IMR-90 (cell line): ENCODE measurements at places on chromosomes 1 and 21.

- DNase-seq, result no peak
These were observed at the start of gene CORT for GRCh38 chr1:10449751-10450150. CORT (plus strand) TSS chr1:10450031; CDS start chr1:10450224, 193 bp downstream.

- DNase-seq, result no peak
These were observed 363.6 kb upstream of the CAMK1G start for GRCh38 chr1:209219791-209220524.

DNA sequence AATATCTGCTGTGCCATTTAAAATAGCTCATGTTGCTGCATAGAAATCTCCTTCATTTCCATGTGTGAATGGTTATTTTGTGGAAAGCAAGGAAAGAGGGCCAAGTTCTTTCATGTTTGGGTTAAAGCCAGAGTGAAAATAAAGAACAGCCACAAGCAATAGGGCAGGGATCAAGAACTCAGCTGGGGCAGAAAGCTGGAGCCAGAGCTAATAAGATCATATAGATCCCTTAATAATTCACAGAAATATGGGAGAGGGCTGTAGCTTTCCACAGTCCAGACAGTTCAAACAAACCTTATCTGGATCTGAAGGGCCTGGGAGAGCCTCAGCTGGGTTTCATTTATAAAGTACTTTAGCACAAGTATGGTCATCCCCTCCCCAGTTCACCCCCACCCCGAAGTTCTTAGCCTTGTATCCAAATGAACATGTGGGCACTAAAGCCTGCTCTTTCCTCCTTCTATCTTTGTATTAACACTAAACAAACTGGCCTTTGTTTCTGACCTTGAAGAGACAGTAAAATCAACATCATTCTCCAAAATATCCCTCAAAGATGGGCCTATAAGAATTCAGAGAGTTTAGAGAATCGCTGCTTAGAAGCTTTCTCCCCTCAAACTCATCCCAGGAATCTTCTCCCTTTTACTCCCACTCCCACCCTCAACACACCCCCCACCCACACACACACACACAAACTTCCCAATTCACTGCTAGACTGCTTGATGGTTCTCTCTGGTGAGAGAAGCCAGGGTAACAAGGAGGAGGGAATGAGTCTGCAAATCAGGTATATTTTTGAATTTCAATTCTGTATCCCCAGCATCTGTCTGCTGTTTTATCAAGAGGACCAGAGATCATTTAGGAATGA lies 41.7 kb downstream of the UTP25 start:
- no peak for DNase-seq

DNA sequence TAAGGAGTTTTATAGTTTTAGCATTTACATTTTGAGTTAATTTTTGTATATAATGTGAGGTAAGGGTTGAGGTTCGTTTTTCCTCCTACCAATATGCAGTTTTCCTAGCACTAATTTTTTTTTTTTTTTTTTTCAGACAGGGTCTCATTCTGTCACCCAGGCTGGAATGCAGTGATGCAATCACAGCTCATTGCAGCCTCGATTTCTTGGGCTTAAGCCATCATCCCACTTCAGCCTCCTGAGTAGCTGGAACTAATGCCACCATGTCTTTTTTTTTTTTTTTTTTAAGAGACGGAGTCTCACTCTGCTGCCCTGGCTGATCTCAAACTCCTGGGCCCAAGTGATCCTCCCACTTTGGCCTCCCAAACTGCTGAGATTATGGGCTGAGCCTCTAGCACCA lies 2.5 kb upstream of the UBASH3A start:
- DNase-seq, result no peak

GRCh38 chr1:156709757-156710489 lies 4.5 kb upstream of the CRABP2 start:
- DNase-seq, result peak; percentile 62

DNA sequence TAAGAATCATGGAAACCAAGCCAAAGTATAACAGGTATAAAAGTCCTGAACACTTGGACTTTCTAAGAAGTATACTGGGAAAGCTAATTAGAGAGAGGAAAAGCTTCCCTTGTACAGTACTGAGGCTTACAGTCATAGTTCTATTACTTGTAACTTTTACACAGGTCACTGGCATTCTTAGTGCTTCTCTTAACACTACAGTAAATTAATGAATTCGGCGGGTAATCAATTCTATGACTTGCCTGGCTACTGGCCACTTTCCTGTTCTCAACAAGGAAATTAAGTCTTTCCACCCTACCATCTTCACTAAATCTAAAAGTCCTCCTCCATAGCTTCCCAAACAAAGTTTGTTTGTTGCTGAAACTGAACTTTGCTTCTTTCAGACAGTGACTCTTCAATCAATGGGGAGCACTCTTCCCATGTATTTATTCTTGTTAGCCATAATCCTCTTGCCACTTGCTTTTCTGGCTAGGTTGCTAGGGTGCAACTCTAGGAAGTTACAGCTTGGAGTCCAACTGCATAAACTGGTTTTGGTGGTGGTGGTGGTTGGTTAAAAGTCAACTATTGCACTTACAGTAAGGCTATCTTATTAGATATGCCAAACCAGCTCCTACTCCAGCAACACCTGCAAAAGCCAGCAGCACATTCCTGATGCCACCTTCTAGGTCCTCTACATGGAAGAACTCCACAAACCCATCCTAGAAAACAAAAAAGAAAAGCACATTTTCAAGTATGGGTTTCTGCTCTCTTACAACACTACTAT lies 2.4 kb downstream of the MCL1 start:
- DNase-seq, result peak; percentile 39

- DNase-seq, result no peak
These were observed 52.8 kb downstream of the PTGER3 start for GRCh38 chr1:70994753-70995268.

DNA sequence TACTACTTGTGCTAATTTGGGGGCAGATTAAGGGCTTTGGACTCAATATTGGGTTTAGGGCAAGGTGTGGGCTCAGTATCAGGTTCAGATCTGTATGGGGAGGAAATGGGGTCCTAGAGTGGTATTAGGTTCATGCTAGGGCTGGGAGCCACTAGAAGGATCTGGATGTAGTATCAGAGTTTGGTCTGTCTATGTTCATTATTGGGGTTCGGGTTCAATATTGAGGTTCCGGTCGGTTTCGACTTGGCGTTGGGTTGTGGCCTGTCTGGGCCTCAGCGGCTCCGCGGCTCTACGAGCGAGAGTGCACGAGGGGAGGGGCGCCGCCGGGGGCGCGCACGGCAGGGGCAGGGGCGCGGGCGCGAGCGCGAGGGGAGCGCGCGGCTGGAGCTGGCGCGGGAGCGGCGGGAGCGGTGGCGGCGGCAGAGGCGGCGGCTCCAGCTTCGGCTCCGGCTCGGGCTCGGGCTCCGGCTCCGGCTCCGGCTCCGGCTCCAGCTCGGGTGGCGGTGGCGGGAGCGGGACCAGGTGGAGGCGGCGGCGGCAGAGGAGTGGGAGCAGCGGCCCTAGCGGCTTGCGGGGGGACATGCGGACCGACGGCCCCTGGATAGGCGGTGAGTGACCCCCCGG lies at the start of gene PTPRF:
PTPRF (plus strand) TSS at position 401 of the 624 bp plus-strand sequence. CDS start 14,193 bp downstream, outside the sequence.
- peak; percentile 48 for DNase-seq

- no peak for DNase-seq
These were observed 2.1 kb downstream of the MYOM3 start for GRCh38 chr1:24109686-24110475.

DNA sequence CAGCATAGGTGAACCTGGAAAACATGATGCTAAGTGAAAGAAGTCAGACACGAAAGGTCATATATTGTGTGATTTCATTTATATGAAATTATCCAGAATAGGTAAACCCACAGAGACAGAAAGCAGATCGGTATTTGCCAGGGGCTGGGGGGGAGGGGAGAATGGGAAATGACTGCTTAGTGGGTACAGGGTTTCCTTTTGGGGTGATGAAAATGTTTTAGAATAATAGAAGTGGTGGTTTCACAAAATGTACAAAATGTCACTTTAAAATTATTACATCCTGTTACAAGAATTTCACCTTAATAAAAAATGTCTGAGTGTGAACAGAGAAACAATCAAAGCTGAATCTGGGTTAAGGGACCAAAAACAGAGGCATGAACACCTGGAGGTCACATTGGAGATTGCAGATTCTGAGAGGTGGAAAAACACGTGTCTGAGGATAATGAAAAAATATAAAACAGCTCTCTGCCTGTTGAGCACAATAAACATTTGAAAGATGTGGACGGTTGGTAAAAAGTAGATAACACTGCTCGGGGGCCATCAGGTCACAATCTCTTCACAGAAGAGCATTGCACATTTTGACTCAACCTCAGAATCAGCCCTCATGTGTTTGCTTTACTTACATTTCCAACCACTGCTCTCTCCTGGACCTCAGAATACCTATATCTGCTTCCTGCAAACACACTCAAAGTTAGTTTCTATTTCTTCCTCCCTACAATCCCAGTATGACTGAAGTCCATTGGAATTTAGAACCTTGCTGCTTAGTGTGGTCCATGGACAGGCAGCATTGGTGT lies 3.2 kb downstream of the SLAMF6 start:
- no peak for DNase-seq

- peak; percentile 69 for DNase-seq
These were observed 195.2 kb downstream of the TOMM20 start for GRCh38 chr1:234933475-234933874.

GRCh38 chr1:12081648-12082396 lies 18.7 kb downstream of the TNFRSF8 start:
- DNase-seq, result no peak

DNA sequence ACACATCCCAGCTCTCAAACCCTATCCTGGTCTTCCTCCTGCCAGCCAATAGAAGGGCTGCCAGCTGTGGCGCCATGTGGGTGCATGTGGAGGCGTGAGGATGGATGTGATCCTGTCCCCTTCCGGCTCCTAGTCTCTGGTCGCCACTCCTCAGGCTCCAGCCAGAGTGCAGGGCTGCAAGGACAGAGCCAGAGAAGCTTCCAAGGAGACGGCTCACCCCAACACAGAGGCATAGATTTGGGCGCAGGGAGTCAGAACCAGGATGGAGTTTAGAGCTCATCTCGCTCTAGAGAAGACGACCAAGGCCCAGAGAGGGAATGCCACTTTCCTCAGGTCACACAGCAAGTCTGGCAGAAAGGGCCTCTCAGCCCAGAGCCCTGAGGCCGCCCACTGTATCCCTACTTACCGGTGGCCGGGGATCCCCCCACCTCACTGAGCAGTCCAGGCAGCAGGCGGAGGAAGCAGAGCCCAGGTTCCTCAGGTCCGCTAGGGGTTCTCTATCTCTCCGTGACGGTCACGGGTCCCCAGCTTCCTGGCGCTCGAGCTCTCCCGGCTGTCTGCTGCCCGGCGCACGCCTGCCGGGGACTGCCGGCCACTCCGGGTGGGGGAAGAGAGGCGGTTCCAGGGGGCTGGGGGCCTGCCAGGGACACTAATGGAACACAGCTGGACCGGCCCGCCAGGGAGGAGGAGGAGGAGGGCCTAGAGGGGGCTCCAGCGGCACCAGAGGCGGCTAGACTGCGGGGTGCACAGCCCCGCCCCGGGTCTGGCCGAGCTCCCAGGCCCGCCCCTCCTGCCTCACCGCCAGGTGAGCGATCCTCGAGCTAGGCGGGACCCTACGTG lies at the start of gene COL16A1:
COL16A1 (minus strand) TSS at position 587 of the 840 bp plus-strand sequence. CDS start 1,824 bp downstream, outside the sequence.
- peak; percentile 52 for DNase-seq

GRCh38 chr1:200154069-200154767 lies 126.7 kb downstream of the NR5A2 start:
- peak; percentile 16 for DNase-seq

GRCh38 chr1:13725714-13726175 lies 25.8 kb downstream of the PRDM2 start:
- DNase-seq, result peak; percentile 25

DNA sequence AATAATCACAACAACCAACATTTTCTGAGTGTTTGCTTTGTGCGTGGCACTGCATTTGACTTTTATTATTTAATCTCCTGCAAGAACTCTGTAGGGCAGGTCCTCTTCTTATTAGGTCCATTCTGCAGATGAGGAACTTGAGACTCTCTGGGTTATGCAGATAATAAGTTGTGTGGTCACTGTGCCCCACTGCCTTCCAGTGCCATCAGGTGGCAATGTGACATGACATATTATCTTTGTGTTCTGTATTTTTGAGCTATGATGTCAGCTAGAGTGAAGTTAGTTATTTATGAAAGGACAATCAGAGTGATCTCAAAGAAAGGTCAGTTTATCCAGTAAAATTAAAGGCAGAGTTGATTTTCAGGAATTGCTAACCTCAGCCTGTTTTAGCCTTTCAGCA lies 196.0 kb downstream of the FMN2 start:
- DNase-seq, result no peak

GRCh38 chr1:116375887-116376728 lies 3.1 kb downstream of the ATP1A1 start:
- DNase-seq, result peak; percentile 68

GRCh38 chr1:160954158-160955104 lies at the start of gene ITLN2:
ITLN2 (minus strand) TSS chr1:160954809; CDS start chr1:160954741, 68 bp downstream.
- DNase-seq, result peak; percentile 14

DNA sequence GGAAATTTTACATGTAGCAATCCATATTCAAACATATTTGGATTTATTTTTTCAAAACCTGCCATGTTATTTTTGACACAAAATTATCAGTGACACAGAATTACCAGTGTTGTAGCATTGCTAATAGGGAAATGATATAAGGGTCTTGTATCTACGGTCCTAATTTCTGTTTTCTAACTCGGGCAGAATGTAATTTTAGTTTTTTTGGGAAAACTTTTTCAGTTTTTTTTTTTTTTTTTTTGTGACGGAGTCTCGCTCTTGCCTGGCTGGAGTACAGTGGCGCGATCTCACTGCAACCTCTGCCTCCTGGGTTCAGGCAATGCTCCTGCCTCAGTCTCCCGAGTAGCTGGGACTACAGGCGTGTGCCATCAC lies 2.6 kb downstream of the UQCRH start:
- no peak for DNase-seq
